H1 (cell line): ENCODE measurements at places on chromosomes 11 and 22. TPM values are rescaled to one million over a fixed set of nuclear protein-coding genes. Genes with fewer than 3 reads are reported as not detected.

LGR4 gene
- 57.6 and 61.7 TPM in 2 replicates for total RNA-seq

ANO1 gene
- 4.3 and 5.0 TPM in 2 replicates for total RNA-seq

GRCh38 chr11:122120096-122120495 lies 4.1 kb upstream of the BLID start:
- no peak for DNase-seq

DNA sequence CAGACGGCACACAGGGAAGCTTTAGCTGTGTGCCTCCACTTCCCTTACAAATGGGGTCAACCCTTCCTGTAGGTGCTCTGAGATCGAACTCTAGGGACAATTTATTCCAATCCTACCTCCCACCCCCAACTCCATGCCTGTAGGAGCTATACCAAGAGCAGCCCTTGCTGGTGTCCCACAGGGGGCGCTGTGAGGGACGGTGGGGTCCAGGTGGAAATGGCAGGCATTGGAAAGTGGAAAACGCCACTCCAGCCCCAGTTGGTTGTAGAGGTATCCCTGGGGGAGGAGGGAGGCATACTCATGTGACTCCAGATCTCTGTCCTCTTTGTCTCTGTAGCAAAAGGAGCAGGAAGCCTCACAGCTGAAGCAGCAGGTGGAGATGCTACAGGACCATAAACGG lies 161.3 kb downstream of the MYO18B start:
- DNase-seq, result peak; percentile 31

- DNase-seq, result no peak
Observed at GRCh38 chr11:103862094-103862801, 174.2 kb upstream of the DDI1 start.

DNA sequence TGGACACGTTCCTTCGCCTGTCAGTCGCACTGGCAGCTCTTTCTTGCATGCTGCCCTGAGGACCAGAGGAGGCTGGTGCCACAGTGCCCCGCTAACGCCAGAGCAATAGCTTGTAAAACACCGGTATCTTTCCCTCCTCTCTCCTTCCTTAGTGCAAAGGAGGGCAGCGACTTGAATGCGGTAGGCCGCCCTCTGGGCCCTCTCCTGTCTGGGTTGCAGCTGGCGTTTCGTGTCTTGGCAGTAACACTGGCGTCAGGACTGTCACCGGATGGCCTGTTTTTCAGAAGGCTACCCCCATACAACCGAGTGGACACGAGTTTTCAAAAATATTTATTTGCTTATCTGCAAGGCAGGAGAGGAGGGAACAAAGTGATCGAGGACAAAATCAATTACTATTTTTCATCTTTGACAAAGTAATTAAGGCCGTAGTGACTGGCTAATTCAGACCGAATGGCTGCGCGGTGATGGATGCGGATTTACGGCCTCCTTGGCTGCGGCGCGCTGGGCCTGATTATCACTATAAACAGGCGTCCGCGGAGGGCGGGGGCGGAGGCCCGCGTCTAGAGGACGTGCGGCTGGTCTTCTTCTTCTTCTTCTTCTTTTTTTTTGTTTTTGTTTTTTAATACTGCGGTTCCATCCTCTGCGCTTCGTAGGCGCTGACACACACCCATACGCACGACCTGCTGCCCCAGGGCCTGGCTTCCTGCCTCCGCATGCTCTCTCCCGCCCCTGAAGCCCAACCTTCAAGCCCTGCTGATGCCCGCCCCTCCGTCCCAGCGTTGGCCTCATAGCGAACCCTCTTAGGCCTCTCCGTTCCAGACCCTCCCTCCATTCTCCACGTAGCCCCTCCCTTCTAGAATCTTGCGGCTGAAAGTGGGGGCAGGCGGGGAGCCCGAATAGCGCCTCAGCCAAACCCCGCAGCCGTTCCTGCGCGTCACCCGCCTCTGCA lies 2.9 kb upstream of the SLC6A5 start:
- no peak for DNase-seq

- no peak for DNase-seq
Observed at GRCh38 chr22:48695251-48695650, 1132.4 kb downstream of the BRD1 start.
